Stimulated activated CD4-positive, alpha-beta T cell treated with anti-CD3 and anti-CD28 coated beads, Interleukin-2, amount 100 ng/mL, for 4 hours (primary cell): ENCODE measurements at places on chromosomes 13 and 19.
A peak's percentile ranks its signal among the peaks of the same experiment; 100 is the strongest.

DNA sequence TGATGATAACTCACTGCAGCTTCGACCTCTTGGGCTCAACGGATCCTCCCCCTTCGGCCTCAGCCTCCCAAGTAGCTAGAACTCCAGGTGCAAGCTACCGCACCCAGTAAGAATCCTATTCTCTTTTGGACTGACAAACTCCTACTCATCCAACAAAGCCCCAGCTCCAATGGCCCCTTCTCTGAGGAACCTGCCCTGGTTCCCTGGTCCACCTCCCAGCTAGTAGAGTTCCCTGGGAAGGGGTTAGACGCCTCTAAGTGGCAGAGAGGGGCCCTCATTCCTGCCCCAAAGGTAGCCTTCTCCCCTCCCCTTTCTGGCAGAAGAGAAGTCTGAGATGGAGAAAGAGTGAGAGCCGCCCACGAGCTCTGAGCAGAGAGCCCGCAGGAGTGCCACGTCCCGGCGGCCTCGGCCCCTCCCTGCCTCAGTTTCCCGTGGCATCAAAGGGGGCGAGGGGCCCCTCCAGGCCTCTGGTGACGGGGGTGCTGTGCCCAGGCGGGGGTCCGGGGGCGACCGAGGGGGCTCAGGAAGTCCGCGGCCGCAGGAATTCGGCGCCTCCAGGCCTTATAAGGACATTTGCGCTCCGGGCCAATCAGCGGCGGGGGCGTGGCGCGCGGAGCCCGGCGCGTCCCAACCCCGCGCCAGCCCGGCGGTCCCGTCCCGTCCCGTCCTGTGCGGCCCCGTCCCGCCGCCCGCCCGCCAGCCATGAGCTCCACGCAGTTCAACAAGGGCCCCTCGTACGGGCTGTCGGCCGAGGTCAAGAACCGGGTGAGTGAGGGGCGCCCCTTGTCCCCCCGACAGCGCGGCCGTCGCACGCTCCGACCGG is at the start of gene CNN2:
CNN2 (plus strand) TSS at position 649 of the 823 bp plus-strand sequence; CDS start at position 703, 54 bp downstream.
- DNase-seq = peak; percentile 42

DNA sequence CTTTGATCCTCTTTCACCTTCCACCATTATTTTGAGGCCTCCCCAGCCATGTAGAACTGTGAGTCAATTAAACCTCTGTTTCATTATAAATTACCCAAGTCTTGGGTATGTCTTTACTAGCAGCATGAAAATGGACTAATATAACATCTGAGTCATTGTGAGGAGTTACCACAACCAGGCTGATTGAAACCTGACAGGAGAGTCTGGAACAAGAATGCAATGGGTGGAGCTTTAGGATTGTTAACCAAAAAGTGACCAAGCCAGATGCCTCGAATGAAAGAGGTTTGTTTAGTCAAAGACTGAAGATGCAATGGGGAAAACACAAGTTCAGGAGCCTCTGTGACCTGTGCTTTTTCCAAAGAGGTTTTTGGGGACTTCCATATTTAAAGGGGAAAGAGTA is 659.0 kb downstream of the SLITRK6 start:
- DNase-seq = no peak

DNA sequence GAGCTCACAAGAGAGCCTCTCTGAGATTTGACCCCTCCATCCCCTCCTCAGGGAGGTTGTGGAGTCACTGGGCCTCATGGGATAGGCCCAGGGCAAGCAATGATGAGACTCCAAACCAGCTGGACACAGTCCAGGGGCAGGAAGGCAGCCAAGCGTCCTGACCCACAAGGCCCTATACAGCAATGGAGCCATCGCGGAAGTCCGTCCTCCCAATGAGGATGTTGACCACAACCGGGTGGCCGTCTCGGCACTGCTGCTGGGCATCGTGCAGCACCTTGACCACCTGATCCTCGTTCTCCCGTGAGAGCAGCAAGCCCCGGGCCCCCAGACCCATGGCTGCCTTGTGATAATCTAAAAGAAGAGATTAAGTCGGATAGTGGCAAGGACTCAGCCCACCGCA is 7.9 kb downstream of the SYDE1 start:
- DNase-seq = no peak

- no peak for DNase-seq
These were observed at the start of gene TEAD2 for GRCh38 chr19:49362048-49362928. TEAD2 (minus strand) TSS chr19:49362416; CDS start chr19:49360075, 2,341 bp downstream.

- DNase-seq = no peak
These were observed 356.7 kb downstream of the FGF9 start for GRCh38 chr13:22027566-22027965.

DNA sequence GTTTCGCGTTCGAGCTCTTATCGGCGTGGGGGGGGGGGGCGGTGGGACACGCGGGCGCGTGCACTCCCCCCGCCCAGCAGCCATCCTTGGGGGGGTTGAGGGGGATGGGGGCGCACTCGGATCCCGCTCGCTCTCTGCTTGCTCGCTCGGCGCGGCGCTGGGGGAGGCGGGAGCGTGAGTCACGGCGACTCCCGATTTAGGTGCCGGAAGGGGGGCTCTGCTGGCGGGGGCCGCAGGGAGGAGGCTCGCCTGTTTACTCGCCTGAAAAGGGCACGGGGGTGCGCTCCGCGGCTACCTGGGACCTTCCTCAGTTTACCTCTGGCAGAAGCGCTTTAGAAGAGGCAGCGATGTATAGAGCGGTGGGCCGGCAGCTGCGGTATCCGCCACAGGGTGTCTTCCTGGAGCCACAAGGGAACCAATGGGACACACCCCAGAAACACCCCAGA is 1.1 kb upstream of the PDE4A start:
- no peak for DNase-seq

DNA sequence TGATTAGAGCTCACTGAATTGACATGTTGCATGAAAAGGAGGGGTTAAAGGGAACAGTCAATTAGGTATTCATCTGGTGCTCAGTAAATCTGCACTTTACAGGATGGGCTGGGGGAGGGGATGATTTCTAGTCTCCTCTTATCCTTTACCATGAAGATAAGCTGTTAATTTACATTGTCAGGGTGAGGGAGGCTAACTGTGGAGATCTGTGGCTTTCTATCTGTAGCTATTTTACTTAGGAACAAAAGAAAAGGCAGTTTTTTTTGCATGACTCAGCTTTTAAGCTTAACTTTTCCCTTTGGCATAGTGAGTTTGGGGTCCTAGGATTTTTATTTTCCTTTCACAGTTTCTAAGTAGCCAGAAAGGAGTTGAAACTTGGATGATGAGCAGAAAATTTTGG is 253.3 kb downstream of the LMO7 start:
- no peak for DNase-seq

GRCh38 chr13:28492569-28493367 is 2.2 kb downstream of the FLT1 start:
- DNase-seq = peak; percentile 30

DNA sequence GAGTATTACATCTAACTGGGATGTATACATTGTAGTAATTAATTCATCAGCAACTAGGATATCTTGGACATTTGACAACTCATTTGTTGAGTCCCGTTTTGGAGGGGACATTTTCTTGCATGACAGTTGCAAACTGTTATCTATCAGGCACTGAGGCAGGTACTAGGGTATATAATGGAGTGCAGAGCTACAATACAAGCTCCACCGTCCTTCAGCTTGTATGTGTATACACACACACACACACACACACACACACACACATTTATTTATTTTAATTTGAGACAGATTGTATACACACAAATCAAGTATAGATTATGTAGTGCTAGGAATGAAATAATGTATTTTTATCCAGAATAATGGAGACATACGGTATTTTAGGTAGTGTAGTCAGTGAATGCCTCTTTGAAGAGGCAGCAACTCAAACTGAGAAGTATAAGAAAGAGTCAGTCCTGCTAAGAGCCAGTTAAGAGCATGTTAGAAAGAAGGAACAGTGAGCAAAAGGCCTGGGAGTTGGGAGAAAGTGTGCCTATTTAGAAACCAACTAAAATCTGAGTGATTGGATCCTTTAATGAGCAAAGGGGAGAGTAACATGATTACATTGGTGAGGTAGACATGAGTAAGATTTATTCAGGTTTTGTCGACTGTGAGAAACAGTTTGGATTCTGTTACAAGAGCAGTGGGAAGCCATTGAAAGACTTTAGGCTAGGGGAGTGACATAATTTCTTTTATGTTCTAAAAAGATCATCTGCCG is 74.5 kb downstream of the NBEA start:
- DNase-seq = no peak

DNA sequence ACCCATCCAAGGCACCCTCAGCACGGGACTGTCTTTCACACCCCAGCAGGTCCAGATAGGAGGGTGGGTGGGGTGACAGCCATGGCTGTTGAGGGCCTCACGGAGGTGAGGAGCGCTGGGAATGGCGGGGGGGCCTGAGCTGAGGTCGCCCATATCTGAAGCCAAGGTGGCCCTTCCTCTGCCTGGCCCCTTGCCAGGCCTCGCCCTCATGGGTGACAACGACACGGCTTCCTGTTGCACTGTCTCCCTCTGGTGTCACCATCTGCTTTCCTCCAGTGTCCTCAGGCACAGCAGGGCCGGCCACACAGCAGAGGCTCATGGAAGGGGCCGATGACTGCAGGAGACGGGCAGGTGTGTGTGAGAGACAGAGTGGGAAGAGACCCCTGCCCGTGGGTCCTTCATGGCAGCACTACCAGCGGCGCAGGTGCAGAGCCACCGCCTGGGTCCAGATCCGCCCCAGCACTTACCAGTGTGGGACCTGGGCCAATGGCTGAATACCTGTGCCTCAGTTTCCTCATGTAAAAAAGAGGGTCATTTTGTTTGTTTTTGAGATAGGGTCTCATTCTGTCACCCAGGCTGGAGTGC is 8.1 kb upstream of the NKPD1 start:
- no peak for DNase-seq

DNA sequence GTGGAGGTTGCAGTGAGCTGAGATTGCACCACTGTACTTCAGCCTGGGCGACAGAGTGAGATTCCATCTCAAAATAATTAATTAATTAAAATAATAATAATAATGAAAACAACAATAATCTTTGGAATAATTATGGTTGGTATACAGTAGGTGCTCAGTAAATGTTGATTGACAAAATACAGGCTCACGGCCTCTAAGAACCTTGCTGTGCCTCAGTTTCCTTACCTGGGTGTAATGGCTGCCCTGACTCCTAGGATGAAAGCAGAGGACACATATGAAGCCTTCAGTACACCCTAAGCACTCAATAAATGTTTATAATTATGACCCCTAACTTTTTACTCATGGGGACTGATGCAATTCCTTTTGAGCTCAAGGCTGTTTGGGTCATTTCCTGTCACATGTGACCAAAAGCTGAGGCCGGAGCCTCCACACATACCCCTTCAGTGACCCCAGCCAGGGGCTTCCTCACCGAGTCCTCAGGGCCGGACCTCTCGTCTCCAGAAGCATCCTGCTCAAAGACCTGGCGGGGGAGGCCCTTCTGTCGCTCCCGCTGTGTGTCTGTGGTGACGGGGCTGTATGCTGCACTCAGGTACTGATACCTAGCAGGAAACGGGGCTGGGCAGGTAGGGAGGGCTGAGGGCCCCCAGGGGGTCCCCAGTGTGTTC is 10.5 kb downstream of the DOCK6 start:
- DNase-seq = no peak

DNA sequence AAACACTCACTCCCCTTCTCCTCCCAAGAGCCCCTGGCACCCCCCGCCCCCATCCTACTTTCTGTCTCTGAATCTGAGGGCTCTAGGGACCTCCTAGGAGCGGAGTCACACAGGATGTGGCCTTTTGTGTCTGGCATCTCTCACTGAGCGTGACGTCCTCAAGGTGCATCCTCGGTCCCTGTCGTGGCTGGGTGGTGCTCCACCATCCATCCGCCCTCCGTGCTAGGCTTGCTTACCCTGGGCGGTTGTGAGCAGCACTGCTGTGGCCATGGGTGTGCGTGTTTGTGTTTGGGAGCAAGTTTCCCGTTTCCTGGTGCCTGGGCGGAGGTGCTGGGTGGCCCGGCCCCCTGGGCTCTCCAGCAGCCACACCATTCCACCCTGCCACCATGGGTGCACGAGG is 12.2 kb downstream of the PLEKHJ1 start:
- no peak for DNase-seq

GRCh38 chr19:7067716-7068115 is 1.8 kb upstream of the ZNF557 start:
- no peak for DNase-seq

DNA sequence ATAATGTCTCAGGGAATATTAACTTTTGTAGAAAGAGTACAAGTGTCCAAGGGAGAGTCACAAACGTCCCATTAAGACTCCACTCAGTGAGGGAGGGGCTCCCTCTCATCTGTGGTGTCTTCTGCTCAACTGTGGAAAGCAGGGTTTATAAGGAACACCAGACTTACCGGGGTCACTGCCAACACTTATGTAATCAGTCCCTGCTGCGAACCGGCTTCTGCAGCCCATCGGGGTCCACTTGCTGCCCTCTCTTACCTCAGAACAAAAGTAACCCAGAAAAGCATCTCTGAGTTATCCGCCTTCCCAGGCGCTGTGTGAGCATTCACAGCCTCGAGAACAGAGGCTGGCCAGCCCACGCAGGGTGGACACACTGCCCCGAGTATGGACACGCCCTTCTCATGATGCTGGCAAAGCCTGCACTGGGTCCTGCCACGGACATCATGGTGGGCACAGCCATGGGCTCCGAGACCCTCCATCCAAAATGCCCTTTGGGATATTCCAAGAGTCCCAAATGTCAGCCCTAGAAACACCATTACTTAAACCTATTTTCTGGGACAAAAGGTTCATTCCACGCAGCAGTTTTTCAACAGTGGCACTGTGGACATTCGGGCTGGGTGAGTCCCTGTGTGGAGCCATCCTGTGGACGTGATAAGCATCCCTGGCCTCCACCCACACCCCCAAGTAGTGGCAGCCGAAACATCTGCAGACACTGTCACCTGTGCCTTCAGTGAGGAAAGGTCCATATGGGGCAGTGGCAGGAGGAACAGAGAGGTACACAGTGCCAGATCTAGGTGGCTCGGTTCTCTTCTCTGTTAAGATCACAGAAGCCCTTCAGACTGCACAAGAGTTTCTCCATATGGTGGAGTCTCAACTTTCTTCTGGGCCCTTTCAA is 63.9 kb downstream of the STK24 start:
- DNase-seq = no peak

DNA sequence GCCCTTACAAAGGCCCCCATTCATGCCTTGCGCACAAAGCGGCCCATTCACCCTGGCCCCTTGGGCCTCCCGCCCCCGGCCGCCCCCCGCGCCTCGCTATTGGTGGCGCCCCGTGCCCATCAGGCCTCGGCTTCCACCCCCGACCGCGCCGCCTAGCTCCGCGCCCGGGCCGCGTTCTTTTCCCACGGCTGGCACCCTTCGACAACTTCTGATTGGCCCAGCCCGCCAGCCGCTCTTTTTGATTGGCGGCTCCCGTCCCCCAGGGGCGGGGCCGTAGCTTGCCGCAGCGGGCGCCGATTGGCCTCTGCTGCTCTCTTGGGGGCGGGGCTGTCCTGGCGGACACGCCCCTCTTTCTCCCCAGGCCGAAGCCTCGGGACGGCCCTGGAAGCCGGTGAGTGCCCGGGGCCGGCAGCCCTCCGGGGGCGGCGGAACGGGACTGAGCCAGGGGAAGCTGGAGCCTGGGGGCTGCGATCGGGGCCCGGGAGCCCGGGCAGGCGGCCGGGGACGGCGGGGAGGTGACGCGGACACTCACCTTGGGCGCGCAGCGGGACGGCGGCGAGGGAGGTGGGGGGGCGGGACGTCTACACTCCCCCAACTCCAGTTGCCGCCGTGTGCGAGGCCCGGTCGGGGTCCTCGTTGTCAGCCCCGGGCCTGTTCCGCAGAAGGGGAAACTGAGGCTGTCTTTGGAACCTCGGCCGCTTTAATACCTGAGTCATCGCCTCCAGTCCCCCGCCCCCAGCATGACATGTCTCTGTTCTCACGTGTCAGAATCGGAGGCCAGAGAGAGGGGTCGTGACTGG is at the start of gene MYH14:
MYH14 (plus strand) TSS at position 342 of the 800 bp plus-strand sequence. CDS start 6,744 bp downstream, outside the sequence.
- DNase-seq = no peak

- DNase-seq = no peak
These were observed 7.3 kb upstream of the INAFM1 start for GRCh38 chr19:47267350-47267759.
